Pulmonary artery endothelial cell (primary cell): ENCODE measurements at places on chromosomes 6 and 20. TPM values are rescaled to one million over a fixed set of nuclear protein-coding genes. Genes with fewer than 3 reads are reported as not detected.

- DNase-seq: no peak
These were observed 17.1 kb upstream of the SASH1 start for GRCh38 chr6:148325316-148326068.

GRCh38 chr20:22796469-22797077, 212.2 kb upstream of the FOXA2 start:
- DNase-seq: no peak

DNA sequence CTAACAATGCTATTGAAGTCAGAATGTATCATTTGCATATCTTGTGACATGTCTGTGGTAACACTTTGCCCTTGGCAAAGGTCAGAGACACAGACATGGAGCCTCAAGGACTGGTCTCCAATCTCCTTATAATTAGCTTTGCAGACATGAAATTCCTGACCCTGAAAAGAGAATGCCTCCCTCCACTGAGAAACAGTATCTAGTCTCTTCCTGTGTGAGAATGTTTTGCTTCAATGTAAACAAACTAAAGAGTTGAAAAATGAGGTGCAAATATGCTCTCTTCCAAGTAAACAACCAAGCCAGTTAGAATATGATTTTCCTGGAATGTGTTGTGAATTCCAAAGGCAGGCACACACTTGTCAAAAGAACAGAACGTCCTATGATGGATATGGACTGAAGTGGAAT, 407.1 kb upstream of the MARCKS start:
- DNase-seq: no peak

- DNase-seq: no peak
These were observed 172.1 kb upstream of the ARG1 start for GRCh38 chr6:131400779-131401496.

The ZSWIM3 gene
- total RNA-seq: 5.4 and 8.2 TPM in 2 replicates
